Urothelium cell line (cell line): ENCODE measurements at places on chromosomes 2 and 18.

- no peak for DNase-seq
Measured at GRCh38 chr2:24209389-24210105, 34.7 kb downstream of the FAM228A start.

GRCh38 chr2:41879235-41879916 is 168.4 kb upstream of the PKDCC start:
- DNase-seq: peak; percentile 38

GRCh38 chr2:16067866-16068551 is 127.7 kb downstream of the MYCN start:
- DNase-seq: no peak

GRCh38 chr2:196291426-196291825 is 120.0 kb upstream of the STK17B start:
- DNase-seq: no peak

DNA sequence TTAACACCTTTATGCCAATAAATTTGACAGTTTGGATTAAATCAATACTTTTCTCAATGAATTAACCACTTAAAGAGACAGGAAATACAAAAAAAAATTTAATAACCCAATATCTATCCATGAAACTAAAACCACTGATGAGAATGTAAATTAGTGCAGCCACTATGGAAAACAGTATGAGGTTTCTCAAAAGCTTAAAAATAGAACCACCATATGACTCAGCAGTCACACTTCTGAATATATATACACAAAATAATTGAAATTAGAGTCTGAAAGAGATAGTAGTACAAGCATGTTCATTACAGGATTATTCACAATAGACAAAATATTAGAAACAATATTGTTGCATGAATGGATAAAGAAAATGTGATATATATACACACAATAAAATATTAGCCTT is 382.1 kb upstream of the SETBP1 start:
- DNase-seq: no peak

DNA sequence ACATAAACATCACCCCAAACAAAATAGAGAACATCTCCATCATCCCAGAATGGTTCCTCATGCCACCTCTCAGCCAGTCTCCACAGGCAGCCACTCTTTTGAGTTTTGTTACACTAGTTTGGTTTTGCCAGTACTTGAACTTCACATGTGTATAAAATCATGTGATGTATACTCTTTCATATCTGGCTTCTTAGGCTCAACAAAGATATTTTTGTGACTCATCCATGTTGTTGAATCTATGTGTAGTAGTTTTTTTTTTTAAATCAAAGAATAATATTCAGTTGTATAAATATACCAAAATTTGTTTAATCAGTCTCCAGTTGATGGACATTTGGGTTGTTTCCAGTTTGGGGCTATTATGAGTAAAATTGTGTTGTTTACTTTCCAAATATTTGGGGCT is 75.9 kb downstream of the PMS1 start:
- no peak for DNase-seq

DNA sequence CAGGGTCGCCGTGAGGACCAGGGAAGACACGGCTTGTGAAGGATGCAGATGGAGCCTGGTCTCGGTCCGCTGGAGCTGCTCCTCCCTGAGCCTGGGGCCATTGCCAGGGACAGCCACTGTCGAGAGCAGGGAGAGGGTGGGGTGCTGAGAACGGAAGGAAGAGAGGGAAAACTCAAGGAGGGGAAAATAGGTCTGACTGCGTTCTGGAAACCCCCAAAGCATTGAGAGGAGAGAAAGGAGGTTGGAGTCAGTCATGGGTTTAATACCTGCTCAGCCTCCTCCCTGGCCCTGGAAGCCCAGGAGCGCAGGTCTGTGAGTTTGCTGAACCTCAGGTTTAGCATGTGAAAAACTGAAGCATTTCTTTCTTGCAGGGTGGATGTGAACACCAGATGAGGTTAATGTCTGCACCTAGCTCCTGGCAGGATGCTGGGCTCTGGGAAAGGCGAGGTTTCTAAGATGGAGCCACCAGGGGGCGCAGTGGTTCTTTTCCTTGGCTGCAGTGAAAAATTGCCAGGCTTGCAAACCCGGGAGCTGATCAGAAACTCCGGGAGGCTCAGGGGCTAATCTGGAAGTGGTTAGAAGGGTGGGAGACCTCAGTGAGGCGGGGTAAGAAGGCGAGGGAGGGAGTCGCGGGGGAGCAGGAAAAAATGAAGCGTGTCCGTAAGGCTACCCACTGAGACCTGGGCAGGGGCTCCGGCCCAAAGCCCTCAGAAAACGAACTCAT is 33.6 kb upstream of the RNF149 start:
- DNase-seq: peak; percentile 87

DNA sequence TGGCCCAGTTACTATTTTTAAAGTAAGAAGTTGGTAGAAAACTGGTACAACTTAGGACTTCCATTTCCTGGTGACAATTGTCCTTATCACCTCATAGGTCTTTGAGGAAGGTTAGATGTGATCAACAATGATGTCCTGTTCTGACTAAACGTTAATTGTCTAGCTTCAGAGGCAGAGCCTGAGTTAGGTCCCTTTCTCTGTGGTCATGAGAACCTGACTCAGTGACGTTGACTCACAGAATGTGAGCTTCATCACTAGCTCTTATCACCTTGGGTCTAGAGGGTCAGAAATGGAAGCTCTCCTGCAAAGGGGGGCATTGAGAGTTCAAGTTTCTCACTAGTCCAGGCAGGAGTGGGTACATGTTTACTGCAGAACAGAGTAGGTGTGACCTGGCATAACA is 60.6 kb upstream of the ATP8B1 start:
- no peak for DNase-seq

DNA sequence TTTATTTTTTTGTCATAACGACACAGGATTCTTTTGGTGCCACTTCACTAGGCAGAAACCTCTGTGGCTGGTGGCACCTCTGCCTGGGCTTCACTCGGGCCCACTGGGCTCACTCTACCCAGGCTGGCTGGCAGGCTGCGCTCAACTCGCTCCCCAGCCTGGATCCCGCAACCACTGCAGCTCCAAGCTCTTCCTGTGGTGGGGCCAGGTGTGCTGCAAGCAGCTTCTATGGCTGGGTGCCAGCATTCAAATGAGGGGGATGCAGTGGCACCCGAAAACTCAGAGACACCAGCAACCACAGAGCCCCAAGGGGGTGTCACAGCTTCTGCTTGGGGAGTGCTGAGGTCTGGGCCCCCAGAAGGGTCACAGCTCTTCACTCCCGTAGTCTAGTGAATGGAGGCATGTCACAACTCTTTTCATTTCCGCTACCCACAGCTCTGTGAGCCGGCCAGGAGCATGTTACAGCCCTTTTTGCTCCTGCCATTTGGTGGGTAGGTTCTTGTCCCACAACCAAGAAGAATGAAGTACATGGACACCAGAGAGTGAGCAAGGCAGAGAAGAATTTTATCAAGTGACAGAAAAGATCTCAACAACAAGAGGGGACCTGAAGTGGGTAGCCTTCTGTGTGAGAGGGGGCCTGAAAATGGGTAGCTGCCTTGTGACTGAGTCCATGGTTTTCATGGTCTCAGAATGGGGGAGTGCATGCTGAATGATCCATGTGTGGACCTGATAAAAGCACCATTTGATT is 170.1 kb downstream of the UBR3 start:
- DNase-seq: no peak

DNA sequence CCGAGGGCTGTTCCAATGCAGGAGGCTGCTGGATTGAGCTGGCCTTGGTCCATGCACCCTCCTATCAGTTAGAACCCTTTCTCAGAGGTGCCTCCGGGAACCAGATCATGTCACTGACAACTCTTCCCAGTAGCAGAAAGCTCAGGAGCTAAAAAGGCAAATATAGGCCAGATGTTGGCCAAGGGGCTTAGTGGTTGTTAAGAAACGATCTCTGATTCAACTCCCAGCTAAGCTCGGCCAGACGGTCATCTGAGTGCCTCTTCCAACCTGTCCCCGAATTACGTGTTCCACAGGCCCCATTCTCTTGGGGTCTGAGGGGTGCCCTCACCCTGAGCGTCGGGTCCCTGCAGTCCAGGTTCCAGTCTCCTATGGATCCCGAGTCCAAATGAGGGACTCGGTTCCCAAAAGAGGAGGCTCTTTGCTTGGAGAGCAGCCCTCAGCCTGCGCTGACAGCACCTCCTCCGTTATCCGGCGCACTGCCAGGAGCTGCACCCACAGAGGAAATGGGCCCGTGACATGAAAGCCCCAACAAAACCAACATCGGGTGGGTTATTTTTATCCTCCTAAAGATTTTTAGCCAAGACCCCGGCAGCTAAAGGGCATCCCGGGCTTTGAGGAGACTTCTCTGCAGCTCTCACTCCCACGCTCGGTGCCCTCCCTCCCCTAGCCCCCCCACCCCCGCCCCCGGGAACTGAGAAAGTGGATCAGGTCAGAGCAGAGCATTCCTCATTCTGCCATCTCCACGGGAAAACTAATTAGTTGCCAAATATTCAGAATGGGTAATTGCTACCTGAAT is 106.6 kb upstream of the ID2 start:
- no peak for DNase-seq

- DNase-seq: no peak
Measured at GRCh38 chr2:160433466-160434140, 60.0 kb downstream of the RBMS1 start.

DNA sequence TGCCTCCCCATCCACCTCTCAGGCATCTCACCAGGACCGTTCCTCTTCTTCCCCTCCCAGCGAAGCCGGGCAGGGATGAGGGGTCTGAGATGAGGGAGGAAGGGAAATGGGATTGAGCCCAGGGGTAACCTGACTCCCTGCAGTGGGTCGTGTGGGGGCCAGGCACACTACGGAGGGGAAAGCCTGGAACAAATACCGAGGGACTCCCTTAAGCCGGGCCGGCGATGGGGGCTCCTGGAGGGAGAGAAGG is 250 bp upstream of the SPEG start:
- DNase-seq: no peak

DNA sequence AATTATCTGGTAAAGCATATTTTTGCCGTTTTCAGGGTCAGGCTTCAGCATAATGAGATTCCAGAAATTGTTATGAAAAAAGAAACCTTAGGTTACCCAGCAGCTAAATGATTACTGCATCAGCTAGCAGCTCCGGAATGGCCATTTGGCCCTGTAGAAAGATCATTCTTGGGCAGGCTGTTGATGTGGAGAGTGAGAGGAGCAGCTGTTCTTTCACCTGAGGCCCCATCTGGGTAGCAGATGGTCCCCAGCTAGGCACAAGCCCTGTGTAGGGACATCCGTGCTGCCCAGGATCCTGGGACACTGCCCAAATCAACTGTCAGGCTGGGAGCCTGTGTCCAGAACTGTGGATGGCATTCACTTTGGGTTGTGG is 61.8 kb downstream of the NEDD4L start:
- DNase-seq: no peak

- no peak for DNase-seq
Measured at GRCh38 chr2:217023611-217024010, 163.7 kb upstream of the TNP1 start.

DNA sequence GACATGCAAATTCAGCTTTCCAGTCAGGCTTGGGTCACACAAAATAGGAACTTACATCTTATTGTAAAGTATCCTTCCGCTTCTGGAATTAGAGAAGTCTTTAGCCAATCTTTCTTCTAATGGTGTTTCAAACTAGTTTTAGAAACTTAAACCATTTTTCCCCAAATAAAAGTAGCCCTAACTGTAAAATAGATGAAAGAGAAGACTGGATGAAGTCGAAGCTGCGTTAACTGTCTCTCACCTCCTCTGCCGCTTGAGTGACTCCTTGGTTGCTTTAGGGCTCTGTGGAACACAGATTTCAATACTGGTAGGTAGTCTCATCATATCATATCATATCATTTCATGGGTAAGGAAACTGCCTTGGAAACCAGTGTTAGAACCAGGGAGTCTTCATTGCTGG is 498.4 kb downstream of the XIRP2 start:
- DNase-seq: no peak

- no peak for DNase-seq
Measured at GRCh38 chr2:121237980-121238665, 46.9 kb downstream of the TFCP2L1 start.

DNA sequence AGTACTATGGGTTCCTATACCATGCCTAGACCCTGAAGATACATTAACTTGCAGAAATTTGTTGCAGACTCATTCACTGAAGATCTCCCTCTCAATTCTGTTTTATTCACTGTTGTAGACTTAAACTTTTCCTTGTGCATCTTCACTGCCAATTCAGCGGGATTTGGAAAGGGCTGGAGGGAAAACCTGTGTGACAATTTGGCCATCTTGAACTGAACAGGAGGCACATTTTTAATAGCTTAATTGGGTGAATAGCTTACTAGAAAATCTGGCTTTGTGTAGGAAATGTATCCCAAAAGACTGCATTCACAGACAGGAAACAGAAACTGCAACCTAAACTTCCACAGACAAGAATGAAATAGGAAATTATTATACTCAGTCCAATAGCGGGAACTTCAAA is 512.3 kb downstream of the XIRP2 start:
- DNase-seq: no peak

DNA sequence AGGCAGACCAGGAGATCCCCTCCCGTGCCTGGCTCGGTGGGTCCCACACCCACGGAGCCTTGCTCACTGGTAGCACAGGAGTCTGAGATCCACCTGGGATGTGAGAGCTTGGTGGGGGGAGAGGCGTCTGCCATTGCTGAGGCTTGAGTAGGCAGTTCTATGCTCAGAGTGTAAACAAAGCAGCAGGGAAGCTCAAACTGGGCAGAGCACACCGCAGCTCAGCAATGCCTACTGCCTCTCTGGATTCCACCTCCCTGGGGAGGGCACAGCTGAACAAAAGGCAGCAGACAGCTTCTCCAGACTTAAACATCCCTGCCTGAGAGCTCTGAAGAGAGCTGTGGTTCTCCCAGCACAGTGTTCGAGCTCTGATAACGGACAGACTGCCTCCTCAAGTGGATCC is 85.1 kb downstream of the UGP2 start:
- no peak for DNase-seq

DNA sequence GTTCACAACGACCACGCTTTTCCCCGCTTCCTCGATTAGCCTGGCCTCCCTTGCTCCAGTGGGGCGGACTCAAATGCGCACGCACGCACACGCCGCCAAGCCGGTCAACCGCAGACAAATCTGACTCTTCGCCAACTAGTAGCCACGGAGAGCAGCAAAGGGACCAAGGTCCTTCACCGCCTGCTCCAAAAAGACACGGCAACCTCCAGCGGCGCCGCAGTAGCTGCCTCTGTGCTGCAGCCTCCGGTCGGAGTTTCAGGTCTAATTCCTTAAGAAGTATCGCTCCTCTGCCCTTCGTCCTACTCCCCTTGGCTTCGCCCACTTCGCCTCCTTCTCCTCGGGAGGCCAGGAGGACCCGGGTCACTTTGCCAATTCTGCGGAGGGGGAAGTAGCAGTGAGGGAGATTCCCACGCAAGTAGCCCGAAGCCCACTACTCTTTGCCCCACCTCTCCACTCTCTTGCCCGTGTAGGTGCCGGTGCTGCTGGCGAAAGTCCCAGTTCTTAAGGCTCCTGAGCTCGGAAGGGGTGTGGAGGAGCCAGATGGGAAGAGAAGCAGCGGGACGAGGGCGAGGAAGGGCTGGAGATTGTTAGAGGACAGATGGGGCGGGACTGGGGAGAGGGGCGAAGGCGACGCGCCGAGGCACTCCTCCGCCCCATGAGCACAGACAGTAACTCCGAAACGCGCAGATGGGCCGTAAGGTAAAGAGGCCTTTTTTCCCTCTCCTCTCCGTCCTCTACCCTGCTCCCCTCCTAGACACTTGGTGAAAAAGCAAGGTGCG is 615 bp downstream of the AKAIN1 start:
- DNase-seq: peak; percentile 32
